ENCODE measurements at places on chromosomes 1 and 21.

GRCh38 chr1:50820545-50820944 lies 139.5 kb downstream of the FAF1 start:
- no peaks in the 10 kb centered on the region for H3K36me3 ChIP-seq
- no peaks in the 10 kb centered on the region for H3K27me3 ChIP-seq
- H3K4me3 ChIP-seq = no peak overlapping the region
- no peak overlapping the region for H3K27ac ChIP-seq
- no peak for DNase-seq

GRCh38 chr1:973459-974292 lies 7.4 kb downstream of the PLEKHN1 start:
- no peak overlapping the region for H3K27ac ChIP-seq
- no peaks in the 10 kb centered on the region for H3K36me3 ChIP-seq
- peaks cover 10% of the 10 kb centered on the region for H3K4me1 ChIP-seq
- no peaks in the 10 kb centered on the region for H3K27me3 ChIP-seq

DNA sequence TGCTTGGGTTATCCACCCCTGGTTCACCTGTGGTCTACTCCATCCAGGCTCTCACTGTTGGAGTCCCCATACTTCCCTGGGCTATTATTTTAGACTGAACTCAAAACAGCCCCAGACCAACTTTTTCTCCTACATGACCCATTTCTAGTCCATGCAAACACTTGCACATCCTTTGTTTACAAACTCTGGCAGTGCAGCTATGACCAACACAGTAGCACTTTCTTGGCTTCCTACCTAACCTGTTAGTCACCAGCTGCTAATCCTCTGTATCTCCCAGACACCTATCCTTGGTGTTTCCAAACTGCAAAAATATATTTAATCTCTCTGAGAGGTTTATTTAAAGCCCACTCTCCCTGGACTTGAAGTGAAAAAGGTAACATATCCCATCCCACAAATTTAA lies 90.8 kb downstream of the DDAH1 start:
- H3K4me3 ChIP-seq = no peak overlapping the region
- H3K4me1 ChIP-seq = no peaks in the 10 kb centered on the region
- no peaks in the 10 kb centered on the region for H3K36me3 ChIP-seq
- no peak overlapping the region for H3K27ac ChIP-seq
- no peak for DNase-seq

DNA sequence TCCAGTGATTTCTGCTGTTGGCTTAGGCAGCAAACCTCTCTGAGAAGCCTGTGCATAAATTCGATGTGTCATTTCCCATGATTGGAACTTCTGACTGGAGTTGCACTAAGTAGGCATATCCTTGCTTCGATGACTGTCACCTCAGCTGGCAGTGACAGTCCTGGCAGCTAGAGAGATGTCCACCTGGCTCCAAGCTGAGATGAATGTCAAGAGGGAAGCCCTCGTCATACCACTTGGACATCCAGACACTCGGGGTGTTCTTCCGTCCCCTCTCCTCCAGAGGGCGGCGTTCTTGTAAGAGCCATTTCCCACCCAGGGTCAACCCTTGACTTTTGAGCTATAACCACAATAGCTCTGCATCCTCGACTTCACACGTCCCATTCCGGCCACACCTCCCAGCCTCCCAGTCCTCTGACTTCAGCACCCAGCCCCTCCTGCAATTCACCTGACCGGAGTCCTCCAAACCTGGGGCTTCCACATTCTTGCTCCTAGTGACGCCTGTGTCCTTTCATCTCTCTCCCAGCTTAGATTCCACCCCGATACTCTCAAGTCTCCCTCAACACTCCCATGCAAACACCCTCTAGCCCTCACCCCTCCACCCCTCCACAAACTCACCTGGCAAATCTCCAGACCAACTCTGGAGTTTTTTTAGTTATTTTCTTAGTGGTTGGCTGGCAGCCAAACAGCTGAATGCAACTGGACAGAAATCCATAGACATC lies 17.3 kb downstream of the CA6 start:
- no peak overlapping the region for H3K4me3 ChIP-seq
- H3K27ac ChIP-seq = peak overlapping the region; percentile 58
- peaks cover 5% of the 10 kb centered on the region for H3K4me1 ChIP-seq

- no peak overlapping the region for H3K27ac ChIP-seq
- no peaks in the 10 kb centered on the region for H3K4me1 ChIP-seq
- no peaks in the 10 kb centered on the region for H3K27me3 ChIP-seq
- no peak for DNase-seq
- H3K4me3 ChIP-seq = no peak overlapping the region
These were observed 32.9 kb downstream of the FCRL5 start for GRCh38 chr1:157519451-157519850.

DNA sequence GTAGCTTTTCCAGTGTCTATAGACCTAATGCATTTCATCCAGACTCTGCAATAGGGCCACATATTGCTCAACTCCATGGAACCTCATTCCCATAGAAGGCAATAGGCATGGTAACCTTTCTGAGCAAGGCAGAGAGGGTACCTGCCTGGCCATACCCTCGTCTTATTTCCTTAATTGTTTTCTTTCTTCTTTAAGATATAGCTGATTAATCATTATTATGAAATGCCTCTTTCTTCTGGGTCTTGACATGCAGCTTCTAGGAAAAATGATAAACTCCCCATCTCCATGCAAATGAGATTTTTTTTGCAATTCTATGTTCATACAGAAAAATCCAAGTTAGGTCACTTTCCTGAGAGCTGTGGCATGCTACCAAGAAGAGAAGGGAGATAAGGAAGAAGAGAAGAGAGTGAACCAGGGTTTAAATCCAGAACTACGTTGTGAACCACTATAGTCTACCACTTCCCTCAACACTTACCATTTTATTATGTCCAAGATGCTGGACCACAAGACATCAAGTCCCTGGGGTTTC lies 33.0 kb upstream of the IL20 start:
- peaks cover 22% of the 10 kb centered on the region for H3K4me1 ChIP-seq
- H3K4me3 ChIP-seq = no peak overlapping the region
- no peak for DNase-seq
- no peaks in the 10 kb centered on the region for H3K36me3 ChIP-seq

DNA sequence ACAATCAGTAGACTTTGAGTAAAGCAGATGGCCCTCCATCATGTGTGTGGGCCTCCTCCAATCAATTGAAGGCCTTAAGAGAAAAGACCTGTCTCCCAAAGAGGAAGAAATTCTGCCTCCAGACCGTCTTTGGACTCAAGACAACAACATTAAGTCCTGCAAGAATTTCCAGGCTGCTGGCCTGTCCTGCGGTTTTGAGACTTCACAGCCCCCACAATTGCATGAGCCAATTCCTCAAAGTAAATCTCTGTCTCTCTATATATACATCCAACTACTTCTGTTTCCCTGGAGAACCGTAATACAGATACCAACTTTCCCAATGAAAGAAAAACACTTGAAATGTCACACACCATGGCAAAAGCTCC lies 16.4 kb downstream of the REG4 start:
- H3K27ac ChIP-seq = no peak overlapping the region
- no peak overlapping the region for H3K4me3 ChIP-seq
- peaks cover 5% of the 10 kb centered on the region for H3K4me1 ChIP-seq
- no peak for DNase-seq
- H3K27me3 ChIP-seq = no peaks in the 10 kb centered on the region
- H3K36me3 ChIP-seq = no peaks in the 10 kb centered on the region

DNA sequence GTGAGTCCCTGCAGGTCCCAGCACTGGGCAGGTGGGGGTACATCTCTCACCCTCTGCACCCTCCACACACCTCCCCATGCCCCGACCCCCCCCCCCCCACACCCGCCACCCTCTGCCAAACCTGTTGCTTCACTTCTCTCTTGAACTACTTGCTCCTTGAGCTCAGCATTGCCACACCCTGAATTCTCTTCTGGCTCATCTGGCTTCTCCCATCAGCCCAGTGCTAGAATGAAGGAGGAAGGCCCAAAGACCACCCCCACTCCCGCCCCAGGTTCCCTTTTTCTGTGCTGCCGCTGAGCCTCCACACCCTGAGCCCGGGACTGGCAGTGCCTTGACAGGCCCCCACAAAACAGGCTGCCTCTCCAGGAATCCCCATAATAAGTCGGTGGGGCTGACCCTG lies 6.4 kb upstream of the TNNI1 start:
- H3K4me1 ChIP-seq = no peaks in the 10 kb centered on the region
- DNase-seq = no peak
- H3K27ac ChIP-seq = no peak overlapping the region

DNA sequence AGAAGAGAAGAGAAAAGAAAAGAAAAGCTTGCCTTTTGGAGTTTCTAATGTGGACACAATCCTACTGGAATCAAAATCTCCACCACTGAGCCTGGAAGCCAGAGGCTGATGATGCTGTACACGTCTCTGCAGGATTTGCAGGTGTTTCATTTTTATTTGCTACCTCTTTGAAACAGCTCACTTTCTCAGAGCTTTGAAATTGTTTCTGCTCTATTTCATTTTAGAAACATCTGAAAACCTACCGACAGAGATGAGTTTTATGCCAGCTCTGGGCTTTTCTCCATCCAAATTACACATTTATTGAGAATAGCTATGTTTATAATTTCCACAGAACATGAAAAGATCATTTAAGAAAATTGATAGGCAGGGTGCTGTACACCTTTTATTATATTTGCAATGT lies 46.2 kb downstream of the URB2 start:
- no peaks in the 10 kb centered on the region for H3K4me1 ChIP-seq
- DNase-seq = no peak
- H3K27ac ChIP-seq = no peak overlapping the region
- H3K27me3 ChIP-seq = no peaks in the 10 kb centered on the region

- H3K27ac ChIP-seq = peak overlapping the region; percentile 49
- H3K4me3 ChIP-seq = no peak overlapping the region
- peaks cover 50% of the 10 kb centered on the region for H3K4me1 ChIP-seq
- no peak for DNase-seq
These were observed 13.7 kb upstream of the LBR start for GRCh38 chr1:225441314-225442122.

GRCh38 chr1:182444497-182444896 lies 5.4 kb upstream of the RGSL1 start:
- no peaks in the 10 kb centered on the region for H3K4me1 ChIP-seq
- no peaks in the 10 kb centered on the region for H3K27me3 ChIP-seq
- no peaks in the 10 kb centered on the region for H3K36me3 ChIP-seq
- H3K4me3 ChIP-seq = no peak overlapping the region
- no peak for DNase-seq

GRCh38 chr1:113701429-113701828 lies 57.9 kb downstream of the PHTF1 start:
- no peak for DNase-seq
- no peaks in the 10 kb centered on the region for H3K36me3 ChIP-seq
- H3K4me3 ChIP-seq = no peak overlapping the region

- H3K27ac ChIP-seq = no peak overlapping the region
- no peak overlapping the region for H3K4me3 ChIP-seq
- no peak for DNase-seq
- H3K36me3 ChIP-seq = no peaks in the 10 kb centered on the region
- no peaks in the 10 kb centered on the region for H3K27me3 ChIP-seq
These were observed 32.4 kb downstream of the KCTD3 start for GRCh38 chr1:215599418-215600074.

DNA sequence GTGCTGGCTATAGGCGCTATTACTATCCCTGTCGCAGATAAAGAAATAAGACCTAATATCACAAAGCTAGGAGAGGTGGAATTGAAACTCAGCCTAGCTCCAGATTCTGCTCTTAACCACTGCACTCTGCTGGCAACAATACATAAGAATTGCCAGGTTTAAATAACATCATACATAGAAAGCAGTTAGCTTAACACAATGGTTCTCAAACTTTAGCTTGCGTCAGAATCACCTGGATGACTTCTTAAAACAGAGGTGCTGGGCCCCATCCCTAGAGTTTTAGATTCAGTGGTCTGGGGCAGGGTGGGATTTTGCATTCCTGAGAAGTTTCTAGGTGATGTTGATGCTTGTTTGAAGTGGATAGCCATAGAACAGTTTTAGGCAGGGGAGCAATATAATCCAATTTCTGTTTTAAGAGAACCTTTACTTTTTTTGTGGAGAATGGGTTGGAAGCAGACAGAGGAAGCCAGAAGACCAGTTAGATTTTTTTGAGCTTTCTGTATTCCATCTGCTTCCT lies 1.1 kb upstream of the POMGNT1 start:
- H3K36me3 ChIP-seq = peaks cover 4% of the 10 kb centered on the region
- H3K4me3 ChIP-seq = no peak overlapping the region
- DNase-seq = no peak
- H3K4me1 ChIP-seq = peaks cover 16% of the 10 kb centered on the region
- H3K27me3 ChIP-seq = no peaks in the 10 kb centered on the region

DNA sequence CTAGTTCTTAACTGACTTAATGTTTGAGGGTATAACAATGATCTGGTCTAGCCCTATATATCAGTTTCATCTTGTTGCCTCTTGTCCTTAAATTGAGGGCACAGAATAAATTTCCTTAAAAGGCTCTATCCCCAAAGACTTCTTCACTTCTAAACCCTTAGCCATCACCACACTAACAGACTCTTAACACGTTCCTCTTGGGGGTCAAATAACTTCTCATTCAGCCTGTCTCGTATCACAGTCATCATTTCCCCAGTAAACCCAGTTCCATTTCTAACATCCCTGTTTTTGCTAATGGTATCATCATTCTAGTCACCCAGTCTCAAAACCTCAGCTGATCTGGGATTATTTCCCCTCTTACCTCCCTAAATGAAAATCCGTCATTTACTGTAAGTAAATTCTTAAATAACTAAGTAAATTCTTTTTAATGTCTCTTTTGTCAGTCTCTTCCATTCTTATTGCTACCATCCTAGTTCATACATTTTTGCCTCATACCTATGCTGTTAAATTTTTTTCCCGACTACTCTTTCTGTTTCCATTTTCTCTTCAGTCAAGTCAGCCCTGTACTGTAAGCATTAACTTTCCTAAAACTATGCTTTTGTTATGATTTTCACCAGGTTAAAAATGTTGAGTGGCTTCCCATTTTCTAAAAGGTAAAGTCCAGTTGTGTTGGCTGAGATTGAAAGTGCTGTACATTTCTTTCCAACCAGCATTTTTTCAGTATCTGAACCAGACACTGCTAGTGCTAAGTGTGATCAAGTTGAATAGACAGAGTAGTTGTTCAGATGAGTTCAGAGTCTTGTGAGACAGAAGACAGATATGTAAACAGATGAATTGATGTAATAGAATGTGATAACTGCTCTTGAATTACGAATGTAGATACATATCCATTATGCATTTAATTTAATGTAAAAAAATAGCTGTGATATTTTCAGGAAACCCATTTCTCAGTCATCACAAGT lies 6.9 kb downstream of the CTTNBP2NL start:
- no peak overlapping the region for H3K4me3 ChIP-seq
- no peaks in the 10 kb centered on the region for H3K27me3 ChIP-seq
- H3K4me1 ChIP-seq = no peaks in the 10 kb centered on the region
- DNase-seq = no peak
- no peak overlapping the region for H3K27ac ChIP-seq
- H3K36me3 ChIP-seq = no peaks in the 10 kb centered on the region

- peaks cover 11% of the 10 kb centered on the region for H3K4me1 ChIP-seq
- DNase-seq = no peak
- no peak overlapping the region for H3K27ac ChIP-seq
- no peaks in the 10 kb centered on the region for H3K27me3 ChIP-seq
- no peak overlapping the region for H3K4me3 ChIP-seq
These were observed 17.2 kb downstream of the CEP350 start for GRCh38 chr1:179971563-179972496.

- no peaks in the 10 kb centered on the region for H3K4me1 ChIP-seq
- no peak for DNase-seq
- H3K27ac ChIP-seq = no peak overlapping the region
- no peaks in the 10 kb centered on the region for H3K27me3 ChIP-seq
- H3K36me3 ChIP-seq = no peaks in the 10 kb centered on the region
These were observed 12.3 kb upstream of the GOLT1A start for GRCh38 chr1:204225841-204226735.

GRCh38 chr21:15978215-15978738 lies 248.5 kb downstream of the USP25 start:
- H3K36me3 ChIP-seq = no peaks in the 10 kb centered on the region
- H3K27me3 ChIP-seq = no peaks in the 10 kb centered on the region
- no peaks in the 10 kb centered on the region for H3K4me1 ChIP-seq
- no peak overlapping the region for H3K27ac ChIP-seq

GRCh38 chr21:9756677-9757076 lies 764.7 kb upstream of the TPTE start:
- H3K27ac ChIP-seq = no peak overlapping the region
- no peak for DNase-seq
- no peaks in the 10 kb centered on the region for H3K27me3 ChIP-seq
